Kidney (tissue), 22 donors: ENCODE measurements at places on chromosomes 7 and 10. TPM values are rescaled to one million over a fixed set of nuclear protein-coding genes. Genes with fewer than 3 reads are reported as not detected.

Gene SYT15
- total RNA-seq: 12.7 TPM

Gene SFTPA1
- not detected for total RNA-seq

Gene NUP205
- total RNA-seq: 40.7 TPM

DNA sequence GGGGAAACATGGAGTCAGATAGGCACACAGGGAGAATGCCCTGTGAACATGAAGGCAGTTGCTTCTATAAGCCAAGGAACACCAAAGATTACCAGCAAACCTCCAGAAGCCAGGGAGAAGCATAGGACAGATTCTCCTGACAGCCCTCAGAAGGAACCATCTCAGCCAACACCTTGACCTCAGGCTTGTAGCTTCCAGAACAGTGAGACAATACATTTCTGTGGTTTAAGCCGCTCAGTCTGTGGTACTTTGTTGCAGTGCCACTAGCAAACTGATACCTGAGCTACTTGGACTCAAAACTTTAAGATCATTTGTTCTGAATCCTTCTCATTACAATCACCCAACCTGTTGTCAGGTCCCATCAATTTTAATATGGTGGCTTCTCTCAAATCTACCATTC, 31.2 kb downstream of the ABLIM1 start:
- H3K4me1 ChIP-seq: peaks cover 23% of the 10 kb centered on the region
- no peaks in the 10 kb centered on the region for H3K36me3 ChIP-seq
- DNase-seq: no peak
- H3K27me3 ChIP-seq: peaks cover 3% of the 10 kb centered on the region
- no peak overlapping the region for H3K4me3 ChIP-seq
- H3K27ac ChIP-seq: no peak overlapping the region

DNA sequence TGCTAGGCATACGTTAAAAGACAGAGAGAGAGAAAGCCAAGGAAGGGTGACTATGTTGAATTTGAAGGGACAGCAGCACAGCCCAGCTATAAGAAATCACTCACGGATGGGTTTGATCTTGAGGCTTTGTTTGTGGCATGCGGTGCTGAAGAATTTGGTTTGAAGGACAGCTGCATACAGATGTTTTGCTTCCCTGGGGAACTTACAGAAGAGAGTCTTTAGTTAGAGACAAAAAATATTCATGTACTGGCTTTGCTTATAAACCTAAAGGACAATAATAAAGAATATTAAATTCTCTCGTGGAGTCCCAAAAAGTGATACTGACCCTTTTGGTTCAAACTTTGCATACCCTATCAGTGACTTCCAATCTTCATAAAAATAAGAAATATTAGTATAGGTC, 491.4 kb downstream of the NEBL start:
- no peaks in the 10 kb centered on the region for H3K36me3 ChIP-seq
- no peak overlapping the region for H3K4me3 ChIP-seq

GRCh38 chr7:50393076-50393475, 57.1 kb downstream of the FIGNL1 start:
- no peak overlapping the region for H3K27ac ChIP-seq
- no peak for DNase-seq
- no peaks in the 10 kb centered on the region for H3K27me3 ChIP-seq

DNA sequence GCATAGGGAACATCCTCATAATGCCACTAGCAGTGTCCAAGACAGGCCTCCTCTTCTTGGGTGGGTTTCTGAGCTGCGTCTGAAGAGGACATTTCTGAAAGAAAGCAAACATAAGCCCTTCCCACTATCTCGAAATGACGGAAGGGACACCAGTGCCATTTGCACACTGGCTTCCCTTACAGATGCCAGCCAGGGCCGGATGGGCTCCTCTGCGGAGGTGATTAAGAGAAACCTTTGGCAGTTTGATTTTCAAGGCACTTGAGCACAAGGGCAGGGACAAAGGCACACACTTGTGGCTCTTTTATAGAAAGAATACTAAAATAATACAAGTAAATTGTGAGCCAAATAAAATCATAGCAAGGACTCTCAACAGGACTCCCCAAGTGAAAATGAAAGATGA, 106.6 kb upstream of the CELF2 start:
- no peaks in the 10 kb centered on the region for H3K4me1 ChIP-seq
- H3K27me3 ChIP-seq: no peaks in the 10 kb centered on the region
- H3K27ac ChIP-seq: no peak overlapping the region
- H3K36me3 ChIP-seq: no peaks in the 10 kb centered on the region

- DNase-seq: no peak
- no peak overlapping the region for H3K4me3 ChIP-seq
- H3K27me3 ChIP-seq: no peaks in the 10 kb centered on the region
- no peaks in the 10 kb centered on the region for H3K36me3 ChIP-seq
These were observed 433.1 kb downstream of the TYW1 start for GRCh38 chr7:67429735-67430134.

DNA sequence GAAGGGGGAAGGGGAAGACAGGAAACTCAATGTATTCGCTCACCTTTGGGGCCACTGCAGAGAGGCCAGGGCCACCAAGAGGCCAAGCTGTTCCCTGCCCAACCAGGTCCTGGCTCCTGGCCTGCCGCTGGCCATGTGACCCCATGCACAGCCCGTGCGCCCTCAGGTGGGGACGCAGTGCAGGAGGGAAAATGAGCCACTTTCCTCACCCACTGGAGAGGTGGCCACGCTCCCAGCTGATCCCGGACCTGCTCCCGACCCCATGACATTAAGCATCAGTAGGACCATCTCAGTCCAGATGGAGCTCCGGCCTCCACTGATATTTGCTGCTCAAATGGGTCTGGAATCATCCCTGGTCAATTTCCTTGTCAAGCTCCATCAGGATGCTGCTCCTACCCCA, 40.2 kb downstream of the HSPA12A start:
- DNase-seq: no peak
- no peak overlapping the region for H3K4me3 ChIP-seq
- no peak overlapping the region for H3K27ac ChIP-seq
- no peaks in the 10 kb centered on the region for H3K27me3 ChIP-seq
- H3K4me1 ChIP-seq: no peaks in the 10 kb centered on the region

DNA sequence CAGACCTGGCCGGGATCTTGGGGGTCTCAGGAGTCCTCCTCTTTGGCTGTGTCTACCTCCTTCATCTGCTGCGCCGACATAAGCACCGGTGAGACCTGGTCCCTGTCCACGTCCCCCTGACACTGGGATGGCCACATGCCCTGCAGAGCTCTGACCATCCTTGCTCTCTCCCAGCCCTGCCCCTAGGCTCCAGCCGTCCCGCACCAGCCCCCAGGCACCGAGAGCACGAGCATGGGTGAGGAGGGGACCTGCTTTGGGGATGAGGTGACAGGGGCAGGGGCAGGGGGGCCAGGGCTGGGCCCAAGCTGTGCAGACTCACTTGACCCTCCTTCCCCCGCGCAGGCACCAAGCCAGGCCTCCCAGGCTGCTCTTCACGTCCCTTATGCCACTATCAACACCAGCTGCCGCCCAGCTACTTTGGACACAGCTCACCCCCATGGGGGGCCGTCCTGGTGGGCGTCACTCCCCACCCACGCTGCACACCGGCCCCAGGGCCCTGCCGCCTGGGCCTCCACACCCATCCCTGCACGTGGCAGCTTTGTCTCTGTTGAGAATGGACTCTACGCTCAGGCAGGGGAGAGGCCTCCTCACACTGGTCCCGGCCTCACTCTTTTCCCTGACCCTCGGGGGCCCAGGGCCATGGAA, 959 bp downstream of the PVRIG start:
- no peaks in the 10 kb centered on the region for H3K36me3 ChIP-seq
- no peaks in the 10 kb centered on the region for H3K4me1 ChIP-seq
- no peak for DNase-seq
- no peaks in the 10 kb centered on the region for H3K27me3 ChIP-seq
- H3K4me3 ChIP-seq: no peak overlapping the region
